ENCODE measurements at places on chromosomes 13 and 19. TPM values are rescaled to one million over a fixed set of nuclear protein-coding genes. Genes with fewer than 3 reads are reported as not detected.

NAPA gene
- 262 TPM for total RNA-seq

APOC4 gene
- not detected for total RNA-seq

THSD8 gene
- 14.4 TPM for total RNA-seq

PDE4C gene
- 69.8 TPM for total RNA-seq

OSCAR gene
- not detected for total RNA-seq

ACP7 gene
- total RNA-seq: not detected

ACTN4 gene
- total RNA-seq: 975 TPM

PTPRH gene
- total RNA-seq: 7.4 TPM

Measured in glutamatergic neuron (in vitro differentiated cells).